ENCODE measurements at places on chromosomes 11 and 22.

DNA sequence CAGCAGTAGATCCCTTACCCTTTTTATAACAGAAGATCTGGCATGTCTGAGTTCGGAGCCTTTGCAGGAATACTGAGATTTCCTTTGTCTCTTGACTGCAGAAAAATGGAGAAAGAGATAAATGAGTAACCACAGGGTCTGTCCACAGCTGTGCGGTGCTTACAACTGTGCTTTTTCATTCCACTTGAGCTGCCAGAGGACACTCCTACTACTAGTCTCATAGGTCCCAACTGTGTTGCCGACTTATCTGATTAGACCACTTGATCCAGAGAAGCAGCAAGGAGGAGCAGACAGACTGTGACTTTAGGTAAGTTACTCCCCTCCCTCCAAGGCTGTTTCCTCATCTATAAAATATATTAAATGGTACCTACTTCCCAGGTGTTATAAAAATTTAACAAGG is 17.5 kb downstream of the FAM227A start:
- no peak for DNase-seq

GRCh38 chr11:11845071-11845470 is 3.3 kb downstream of the USP47 start:
- DNase-seq, result no peak

DNA sequence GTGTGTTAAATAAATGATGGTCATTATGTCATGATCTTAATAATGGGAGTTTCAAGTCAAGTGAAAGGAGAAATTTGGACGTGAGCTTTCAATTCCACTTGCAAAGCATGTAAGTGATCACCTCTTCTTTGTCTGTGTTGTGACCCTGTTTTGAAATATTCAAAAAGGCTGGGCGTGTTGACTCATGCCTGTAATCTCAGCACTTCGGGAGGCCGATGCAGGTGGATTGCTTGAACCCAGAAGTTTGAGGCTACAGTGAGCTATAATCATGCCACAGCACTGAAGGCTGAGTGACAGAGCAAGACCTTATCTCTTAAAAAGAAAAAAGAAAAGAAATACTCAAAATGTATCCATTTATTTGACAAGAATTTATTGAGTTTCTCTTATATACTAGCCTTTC is 32.9 kb upstream of the EED start:
- no peak for DNase-seq

DNA sequence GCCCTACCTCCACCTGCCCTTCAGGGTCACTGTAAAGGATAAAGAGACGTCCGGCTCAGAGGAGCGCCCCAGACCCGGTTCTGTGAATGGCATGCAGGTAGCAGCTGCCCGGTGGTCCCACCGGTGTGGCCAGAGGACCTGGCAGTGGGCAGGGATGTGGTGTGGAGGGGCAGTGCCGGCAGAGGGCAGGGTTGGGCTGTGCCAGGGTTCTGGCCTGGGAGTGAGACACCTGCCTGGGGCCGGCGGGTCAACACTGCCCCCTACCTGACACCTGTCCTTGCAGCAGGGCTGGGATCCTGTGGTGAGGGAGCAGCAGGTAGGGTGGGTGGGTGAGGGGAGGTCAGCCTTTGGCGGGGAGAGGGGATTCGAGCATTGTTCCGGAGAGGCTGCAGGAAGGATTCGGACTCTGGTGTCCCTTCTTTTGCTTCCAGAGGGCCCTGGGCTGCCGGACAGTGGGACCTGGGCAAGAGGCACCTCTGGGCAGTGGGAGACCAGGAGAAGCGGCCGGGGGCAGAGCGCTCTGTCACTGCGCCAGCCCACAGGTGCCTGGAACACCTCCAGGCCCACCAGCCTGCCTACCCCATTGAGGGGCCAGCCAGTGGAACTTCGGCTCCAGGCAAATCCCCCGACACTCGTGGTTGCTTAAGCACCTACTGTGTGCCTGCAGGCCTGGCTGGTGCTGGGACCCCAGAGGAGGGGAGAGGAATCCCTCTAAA is 1.6 kb upstream of the PHLDA2 start:
- peak; percentile 33 for DNase-seq

GRCh38 chr11:127338380-127339259 is 338.1 kb upstream of the KIRREL3 start:
- DNase-seq, result no peak

- DNase-seq, result no peak
Observed at GRCh38 chr22:16781074-16781763, 44.0 kb downstream of the XKR3 start.

DNA sequence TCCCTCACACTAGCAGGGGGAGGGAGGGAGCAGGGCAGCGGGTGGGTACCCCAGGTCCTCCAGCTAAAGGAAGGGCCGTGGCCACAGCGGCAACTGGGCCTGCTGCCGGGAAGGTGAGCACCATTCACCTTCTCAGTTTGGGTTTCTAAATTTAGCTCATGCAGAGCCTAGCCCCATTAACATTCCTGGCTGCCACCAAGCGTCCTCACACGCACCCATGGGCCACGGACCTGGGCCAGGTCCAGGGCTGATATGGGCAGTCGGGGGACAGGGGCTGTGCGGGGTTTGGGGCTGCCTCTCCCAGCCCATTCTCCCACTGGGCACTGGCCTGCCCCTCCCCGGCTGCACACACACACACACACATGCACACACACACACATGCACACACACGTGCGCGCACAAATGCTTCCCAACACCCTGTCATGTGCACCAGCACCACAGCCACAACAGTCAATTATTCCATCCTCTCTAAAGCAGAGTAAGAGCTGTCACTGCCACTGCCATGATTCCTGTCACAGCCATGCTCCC is 28.7 kb downstream of the SYT7 start:
- no peak for DNase-seq

DNA sequence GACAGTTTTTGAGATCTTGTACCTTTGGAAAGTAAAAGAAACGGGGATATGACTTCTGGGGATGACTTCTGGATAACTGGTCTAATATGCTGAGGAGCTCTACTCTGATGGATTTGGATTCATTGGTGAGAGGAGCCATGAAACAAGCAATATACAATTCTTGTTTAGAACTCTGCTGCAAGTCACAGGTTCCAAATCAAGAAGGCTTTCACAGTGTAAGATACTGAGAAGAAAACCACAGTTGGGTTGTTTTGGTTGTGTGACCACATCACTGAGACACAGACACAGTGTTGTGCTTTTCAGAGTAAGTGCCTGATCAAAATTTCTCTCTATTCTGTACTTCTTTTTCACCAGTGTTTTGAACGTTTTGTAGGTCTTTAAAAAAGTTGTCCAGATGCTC is 13.1 kb upstream of the UCP2 start:
- DNase-seq, result no peak

GRCh38 chr11:10892250-10892649 is 34.4 kb upstream of the ZBED5 start:
- no peak for DNase-seq

GRCh38 chr11:99257131-99257530 is 236.4 kb downstream of the CNTN5 start:
- no peak for DNase-seq

GRCh38 chr22:29623553-29624169 is 20.2 kb downstream of the NF2 start:
- DNase-seq, result no peak

DNA sequence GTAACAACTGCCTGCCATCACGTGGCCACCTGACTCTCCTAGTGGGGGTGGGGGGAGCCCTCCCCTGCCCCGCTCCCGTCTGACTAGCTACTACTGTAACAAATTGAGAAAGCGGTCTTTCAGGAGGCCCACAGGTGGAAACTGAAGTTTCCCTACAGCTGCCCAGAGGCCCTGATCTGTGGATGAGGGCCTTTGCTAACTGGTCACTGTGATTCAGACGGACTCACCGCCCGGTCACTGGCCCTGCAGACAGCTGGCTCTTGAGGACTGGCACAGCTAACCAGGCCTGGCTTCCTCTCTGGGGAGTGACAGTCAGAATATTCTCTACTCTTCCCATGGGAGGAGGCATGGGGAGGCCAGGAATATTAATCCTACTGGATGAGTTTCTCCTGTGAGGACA is 116.8 kb downstream of the ARHGAP8 start:
- DNase-seq, result peak; percentile 30

DNA sequence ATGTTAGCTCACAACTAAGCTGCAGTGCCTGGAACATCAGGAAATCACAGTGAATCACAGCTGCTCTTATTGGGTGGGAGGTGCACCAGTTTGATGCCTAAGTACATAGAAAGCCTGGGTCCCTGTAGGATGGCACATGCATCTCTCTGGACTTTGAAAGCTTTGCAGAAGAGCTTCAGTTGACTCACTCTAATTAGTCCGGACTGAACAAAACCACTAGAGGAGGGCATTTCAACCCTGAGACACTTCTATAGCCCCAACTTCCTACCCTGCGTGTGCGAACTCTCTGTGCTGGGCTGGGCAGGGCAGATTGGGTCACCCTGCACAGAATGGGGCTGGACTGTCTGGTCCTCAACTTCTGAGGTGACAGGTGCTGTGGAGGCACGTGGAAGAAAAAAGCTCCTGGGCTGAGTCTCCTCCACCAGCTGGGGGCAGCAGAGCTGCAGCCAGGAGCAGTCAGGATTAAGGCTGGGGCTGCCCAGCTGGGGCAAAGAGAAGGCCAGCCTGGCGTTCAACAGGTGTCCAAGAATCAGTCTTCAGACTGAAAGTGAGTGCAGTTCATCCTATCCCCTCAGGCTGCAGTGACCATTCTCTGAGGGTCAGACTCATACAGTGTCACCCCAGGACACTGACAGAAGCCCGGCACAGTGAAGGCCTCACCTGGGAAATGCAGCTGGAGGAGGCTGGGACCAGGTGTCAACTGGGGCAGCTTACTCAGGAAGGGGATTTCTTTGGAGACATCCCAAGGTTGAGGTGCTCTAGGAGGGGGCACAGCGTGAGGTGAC is 22.1 kb downstream of the GGTLC2 start:
- no peak for DNase-seq

DNA sequence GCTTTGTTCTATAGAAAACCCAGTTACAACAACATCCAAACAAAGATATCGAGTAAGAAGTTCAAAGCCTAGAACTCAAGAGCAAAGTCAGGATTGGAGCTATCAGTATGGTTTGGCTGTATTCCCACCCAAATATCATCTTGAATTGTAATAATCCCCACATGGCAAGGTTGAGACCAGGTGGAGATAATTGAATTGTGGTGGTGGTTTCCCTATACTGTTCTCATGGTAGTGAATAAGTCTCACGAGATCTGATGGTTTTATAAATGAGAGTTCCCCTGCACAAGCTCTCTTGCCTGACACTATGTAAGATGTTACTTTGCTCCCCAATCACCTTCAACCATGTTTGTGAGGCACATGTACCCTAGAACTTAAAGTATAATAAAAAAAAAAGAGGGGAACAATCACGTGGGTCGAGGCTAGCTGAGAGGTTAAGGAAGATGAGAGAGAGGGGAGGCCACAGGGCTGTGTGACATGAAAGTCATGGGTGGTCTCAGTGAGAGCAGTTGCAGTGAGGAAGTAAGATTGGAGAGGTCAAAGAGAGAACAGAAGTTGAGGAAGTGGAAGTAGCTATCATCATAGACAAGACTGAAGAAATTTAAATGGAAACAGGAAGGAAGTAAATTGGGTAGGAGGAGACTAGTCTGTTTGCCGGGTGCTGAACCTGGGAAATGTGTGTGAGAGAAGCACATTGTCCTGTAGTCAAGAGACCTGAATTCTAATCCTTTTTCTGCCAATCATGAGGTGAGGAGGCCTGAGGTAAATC is 80.1 kb upstream of the CD44 start:
- DNase-seq, result no peak

DNA sequence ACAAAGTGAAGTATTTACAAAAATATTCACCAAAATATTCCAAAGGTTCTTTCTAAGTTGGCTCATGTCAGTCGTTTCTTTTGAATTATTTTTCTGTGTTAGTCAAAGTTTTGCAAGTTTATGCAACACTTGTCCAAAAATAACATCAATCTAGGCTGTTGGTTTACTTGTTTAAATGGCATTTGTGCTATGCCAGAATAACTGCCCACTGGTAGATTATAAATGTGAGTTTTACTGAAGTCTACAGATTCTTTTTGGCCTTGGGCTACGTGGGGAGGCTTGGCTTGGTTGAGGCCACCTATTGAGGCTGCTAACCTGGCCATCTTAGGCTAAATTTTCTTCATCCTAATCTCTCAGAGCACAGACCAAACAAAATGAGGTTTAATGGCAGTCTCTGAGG is 1091.9 kb upstream of the RAG2 start:
- no peak for DNase-seq

DNA sequence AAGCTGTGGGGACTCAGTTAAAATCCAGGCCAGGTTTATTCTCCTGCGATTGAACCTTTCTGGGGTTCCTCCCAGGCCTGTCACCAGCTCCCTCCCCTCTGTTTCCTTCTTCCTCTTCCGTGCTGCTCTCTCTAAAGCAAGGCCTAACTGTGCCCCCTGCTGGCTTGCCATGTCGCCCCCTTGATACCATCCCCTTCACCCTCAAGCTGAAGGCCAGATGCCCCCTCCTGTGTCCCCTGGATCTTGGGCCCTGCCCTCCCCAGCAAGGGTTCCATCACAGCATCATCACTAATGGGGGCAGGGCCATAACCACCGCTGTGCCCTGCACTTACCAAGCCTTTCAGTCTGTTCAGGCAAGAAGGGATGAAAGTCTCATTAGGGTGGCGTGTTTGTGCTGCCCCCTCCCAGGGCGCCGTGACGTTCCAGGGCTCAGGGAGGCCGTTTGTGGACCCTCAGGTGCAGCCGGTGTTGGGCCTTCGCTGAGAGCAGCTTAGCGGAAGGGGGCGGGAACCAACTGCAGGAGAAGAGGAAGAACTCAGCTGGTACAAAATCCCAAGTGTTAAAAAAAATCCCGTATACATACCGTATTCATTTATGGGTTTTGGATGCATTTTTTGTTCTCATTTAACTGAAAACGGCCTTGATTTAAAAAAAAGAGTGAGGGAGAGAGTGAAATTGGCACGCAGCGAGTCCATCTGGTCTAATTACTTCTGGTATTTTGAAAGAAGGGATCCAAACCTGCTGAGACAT is 69.9 kb downstream of the MPPED1 start:
- no peak for DNase-seq

DNA sequence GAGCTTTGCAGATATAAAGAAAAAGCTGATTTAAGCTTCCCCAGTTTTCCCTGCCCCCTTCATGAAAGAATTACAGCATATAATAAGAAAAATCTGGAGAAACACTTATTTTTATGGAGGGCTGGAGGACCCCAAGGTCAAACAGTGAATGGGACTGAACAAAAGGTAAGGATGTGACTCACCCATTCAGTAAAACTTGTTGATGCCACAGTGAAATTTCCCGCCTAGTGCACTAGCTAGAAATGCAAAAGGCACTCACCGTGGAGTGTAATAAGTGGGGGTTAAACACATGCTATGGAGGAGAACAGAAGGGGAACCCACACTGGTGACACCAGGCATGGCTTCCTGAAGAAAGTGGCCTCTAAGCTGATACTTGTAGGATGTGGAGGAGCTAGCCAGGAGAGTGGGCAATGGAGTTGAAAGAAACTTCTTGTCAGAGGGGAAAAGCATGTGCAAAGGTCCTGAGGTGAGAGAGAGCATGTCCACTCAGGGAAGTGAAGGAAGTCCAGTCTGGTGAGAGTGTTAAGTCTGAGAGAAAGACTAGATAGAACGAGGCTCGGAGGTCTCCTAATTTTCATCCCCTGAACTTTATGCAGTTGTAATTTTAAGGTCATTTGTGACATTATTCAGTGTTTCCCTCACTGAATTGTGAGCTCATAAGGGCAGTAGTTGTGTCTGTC is 77.1 kb downstream of the MIAT start:
- DNase-seq, result no peak

GRCh38 chr22:23219822-23220484 is 39.6 kb downstream of the BCR start:
- DNase-seq, result peak; percentile 52
